ENCODE measurements at places on chromosomes 5 and 9.

DNA sequence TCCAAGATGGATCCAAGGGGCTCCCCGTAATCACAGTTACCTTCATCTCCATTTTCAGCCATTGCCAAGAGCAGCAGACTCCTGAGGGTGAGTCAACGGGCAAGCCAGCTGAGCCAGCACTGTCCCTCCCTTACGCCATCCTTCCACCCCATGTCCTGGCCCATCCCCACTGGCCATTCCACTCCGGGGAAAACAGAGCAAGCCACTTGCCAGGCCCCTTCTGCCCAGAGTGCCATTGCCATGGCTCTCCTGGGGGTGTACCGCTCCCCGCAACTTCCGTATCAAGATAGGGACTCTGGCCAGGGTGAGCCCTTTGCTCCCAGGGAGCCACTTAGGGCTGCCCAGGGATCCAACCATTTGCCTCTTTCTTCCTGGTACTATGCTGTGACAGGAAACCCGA, 48.9 kb upstream of the CDKN2AIPNL start:
- DNase-seq = no peak

DNA sequence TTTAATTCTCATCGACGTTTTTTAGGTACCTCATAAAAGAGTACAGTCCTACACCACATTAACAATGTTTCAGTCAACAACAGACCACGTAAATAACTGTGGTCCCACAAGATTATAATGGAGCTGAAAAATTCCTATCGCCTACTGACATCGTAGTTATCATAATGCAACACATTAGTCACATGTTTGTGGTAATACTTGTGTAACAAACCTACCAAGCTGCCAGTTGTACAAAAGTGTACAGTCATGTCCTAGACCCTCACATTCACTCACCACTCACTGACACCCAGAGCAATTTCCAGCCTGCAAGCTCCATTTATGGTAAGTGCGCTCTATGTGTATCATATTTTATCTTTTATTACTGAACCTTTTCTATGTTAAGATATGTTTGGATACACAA, 16.8 kb downstream of the GNAQ start:
- DNase-seq = no peak

DNA sequence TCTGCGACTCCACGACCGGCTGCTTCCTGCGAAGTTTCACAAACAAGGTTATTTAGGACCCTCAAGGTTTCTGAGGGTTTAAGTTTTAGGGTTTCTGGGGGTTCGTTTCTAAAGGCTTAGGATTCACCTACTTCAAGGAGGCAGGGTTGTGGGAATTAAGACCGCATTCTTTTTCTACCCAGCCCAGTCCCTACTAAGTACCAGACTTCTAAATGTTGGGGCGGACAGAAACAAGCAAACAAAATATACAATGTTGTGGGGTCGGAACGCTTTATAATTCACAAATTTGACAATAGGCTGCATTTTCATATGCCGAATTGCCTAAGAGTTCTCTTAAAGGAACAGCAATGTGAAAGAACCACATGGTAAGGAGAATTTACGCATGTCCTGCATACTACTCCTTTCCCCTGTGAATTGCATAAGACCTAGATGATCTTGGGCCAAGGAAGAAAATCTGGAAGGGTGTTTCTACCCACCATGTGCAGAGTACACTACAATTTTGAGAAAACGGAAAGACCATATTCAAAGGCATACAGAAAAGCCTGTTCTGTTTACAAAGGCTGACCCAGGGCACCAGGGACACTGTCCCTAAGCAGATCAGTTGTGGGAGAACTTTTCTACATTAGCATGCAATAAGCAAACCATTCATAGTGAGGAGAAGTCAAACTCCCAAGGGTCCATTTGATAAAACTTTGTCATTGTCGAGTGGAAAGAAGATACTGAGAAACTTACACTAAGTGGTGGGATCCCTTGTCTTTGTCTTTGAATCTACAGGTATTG, 457.3 kb downstream of the RAB3C start:
- no peak for DNase-seq

- no peak for DNase-seq
Observed at GRCh38 chr5:73280386-73280785, 107.4 kb downstream of the TMEM174 start.

DNA sequence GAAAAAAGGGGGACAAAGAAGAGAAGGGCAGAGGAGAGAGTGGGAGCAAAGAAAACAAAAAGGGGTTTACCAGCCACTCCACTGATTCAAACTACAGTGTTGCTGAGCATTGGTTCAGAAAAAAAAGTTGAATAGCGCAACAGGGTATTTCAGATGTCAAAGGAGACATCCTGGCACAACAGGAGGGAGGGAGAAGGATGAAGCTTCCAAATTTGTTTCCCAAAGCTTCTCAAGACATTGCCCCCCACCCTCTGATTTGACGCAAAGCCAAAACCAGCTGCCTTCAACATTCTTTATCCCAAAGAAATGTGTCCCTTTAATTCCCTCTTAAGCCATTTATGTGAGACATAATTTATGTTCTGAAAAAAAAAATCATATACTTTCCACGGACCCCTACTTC, 105.5 kb upstream of the TNC start:
- no peak for DNase-seq

DNA sequence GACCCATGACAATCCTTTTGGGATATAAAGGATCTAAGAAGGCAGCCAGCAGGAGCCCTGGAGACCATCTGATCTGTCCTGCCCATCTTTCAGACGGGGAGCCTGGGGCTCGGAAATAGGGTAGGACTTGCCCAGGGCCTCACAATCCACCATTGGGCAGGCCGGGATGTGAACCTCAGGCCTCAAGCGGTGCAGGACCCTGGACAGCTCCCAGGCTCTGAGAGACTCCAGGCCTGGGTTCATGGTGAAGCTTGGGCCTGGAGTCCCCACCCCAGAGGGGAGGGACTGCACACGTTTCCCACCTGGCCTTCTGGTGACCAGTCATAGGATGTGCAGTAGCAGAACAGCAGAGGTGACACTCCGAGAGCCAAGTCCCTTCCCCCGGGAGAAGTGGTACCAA, 36.6 kb upstream of the RAPGEF1 start:
- no peak for DNase-seq
